Stimulated activated naive CD4-positive, alpha-beta T cell (primary cell): ENCODE measurements at places on chromosomes 7 and 10.

GRCh38 chr7:148535217-148535616, 55.3 kb upstream of the C7orf33 start:
- DNase-seq, result no peak

- DNase-seq, result no peak
Measured at GRCh38 chr10:95758351-95759025, 2.5 kb downstream of the ENTPD1 start.

GRCh38 chr7:11714205-11714604, 117.8 kb downstream of the THSD7A start:
- no peak for DNase-seq

DNA sequence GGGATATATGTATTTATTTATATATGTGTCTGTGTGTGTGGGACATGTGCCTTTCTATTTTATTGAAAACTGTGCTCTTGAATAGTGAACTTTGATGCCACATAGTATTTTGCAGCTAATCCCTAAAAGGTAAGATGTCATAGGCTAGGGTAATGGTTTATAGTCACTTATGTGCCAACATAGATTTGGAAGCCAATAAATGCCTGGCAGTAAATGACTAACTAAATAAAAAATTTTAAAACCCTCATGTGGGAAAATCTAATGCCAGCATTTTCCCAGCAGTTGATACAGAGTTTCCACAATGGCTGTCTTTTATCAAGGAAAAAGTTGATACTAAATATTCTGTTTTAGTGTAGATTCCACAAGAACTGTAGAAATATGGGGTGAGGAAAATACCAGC, 101.5 kb upstream of the IMMP2L start:
- no peak for DNase-seq

DNA sequence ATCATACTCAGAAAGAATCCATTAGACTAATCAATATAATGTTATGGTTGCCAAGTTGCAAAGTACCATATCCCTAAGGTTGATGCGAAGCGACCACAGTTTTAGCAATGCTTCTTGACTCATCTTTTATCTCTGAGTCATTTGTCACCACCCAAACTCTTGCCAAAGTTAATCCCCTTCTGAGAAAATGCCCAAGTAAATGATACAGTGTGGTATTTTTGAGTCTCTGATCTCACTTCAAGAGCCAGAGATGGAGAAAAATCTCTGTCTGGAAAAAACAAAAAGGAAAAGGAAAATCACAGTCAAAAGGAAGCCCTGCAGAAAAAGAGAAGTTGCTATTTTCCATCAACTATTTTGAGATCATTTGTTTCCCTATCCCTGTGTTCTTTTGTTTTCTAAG, 26.7 kb upstream of the OTUD1 start:
- no peak for DNase-seq

DNA sequence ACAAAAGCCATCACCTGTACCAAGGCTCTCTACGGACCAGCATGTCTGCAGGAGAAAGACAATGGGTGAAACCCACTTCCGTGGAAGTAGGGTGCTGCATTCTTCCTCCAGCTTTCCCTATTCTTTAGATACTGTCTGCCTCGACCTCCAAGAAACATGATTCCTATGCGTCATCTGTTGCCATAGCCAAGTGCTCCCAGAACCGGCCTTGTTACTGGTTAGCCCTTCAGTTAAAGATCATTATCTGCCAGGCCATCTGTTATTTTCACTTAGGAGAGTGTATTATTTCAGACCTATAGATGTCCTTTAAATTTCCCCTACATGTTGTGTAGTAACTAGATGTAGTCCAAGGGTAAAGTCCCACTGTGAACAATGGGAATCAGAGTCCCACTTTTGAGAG, 89.0 kb upstream of the KIAA1217 start:
- no peak for DNase-seq

- DNase-seq, result no peak
Measured at GRCh38 chr7:131648491-131648890, 92.1 kb upstream of the PODXL start.

GRCh38 chr7:28536259-28536658, 123.9 kb downstream of the CREB5 start:
- no peak for DNase-seq

- no peak for DNase-seq
Measured at GRCh38 chr7:19094598-19095352, 22.7 kb downstream of the TWIST1 start.

GRCh38 chr7:44568771-44569560, 4.7 kb downstream of the DDX56 start:
- DNase-seq, result no peak

- DNase-seq, result no peak
Measured at GRCh38 chr7:134818613-134819345, 39.3 kb downstream of the CALD1 start.

- DNase-seq, result no peak
Measured at GRCh38 chr7:18508443-18509427, 13.2 kb downstream of the HDAC9 start.

- DNase-seq, result no peak
Measured at GRCh38 chr10:99345350-99345749, 16.2 kb downstream of the CNNM1 start.

DNA sequence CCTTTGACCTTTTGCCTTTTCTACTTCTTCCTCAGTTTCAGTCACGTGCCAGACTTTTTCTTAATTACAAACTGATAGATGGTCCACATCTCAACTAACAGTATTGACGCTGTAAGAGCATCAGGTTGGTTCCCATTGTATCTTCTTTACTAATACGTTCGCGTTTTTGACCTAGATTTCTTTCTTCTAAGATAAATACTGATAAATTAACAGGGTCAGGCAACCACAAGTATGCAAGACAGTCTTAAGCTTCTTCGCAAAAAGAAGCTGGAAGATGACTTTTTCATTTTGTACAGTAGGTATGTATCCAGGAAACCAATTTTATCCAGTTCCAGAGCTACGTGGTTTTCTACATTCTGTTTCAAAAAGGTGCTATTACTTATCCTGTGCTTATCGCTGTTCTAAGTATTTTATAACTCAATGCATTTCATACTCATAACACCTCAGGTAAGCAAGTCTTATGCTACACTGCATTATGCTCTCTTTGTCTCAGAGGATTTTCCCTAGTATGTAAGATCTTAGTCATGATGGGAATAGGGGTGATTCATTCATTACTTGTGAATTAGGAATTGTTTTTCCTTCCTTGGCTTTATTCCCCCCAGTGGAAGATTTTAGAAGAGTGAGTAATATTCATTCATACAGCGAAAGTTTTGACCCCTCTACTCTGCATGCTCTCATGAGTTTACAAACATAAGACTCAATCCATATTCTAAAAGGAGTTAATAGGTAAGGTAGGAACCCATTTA, 955 bp downstream of the DUS4L start:
- DNase-seq, result no peak

GRCh38 chr10:30207485-30208052, 141.5 kb downstream of the MTPAP start:
- DNase-seq, result no peak
